ENCODE measurements at places on chromosomes 1 and 21. TPM values are rescaled to one million over a fixed set of nuclear protein-coding genes. Genes with fewer than 3 reads are reported as not detected.

DNA sequence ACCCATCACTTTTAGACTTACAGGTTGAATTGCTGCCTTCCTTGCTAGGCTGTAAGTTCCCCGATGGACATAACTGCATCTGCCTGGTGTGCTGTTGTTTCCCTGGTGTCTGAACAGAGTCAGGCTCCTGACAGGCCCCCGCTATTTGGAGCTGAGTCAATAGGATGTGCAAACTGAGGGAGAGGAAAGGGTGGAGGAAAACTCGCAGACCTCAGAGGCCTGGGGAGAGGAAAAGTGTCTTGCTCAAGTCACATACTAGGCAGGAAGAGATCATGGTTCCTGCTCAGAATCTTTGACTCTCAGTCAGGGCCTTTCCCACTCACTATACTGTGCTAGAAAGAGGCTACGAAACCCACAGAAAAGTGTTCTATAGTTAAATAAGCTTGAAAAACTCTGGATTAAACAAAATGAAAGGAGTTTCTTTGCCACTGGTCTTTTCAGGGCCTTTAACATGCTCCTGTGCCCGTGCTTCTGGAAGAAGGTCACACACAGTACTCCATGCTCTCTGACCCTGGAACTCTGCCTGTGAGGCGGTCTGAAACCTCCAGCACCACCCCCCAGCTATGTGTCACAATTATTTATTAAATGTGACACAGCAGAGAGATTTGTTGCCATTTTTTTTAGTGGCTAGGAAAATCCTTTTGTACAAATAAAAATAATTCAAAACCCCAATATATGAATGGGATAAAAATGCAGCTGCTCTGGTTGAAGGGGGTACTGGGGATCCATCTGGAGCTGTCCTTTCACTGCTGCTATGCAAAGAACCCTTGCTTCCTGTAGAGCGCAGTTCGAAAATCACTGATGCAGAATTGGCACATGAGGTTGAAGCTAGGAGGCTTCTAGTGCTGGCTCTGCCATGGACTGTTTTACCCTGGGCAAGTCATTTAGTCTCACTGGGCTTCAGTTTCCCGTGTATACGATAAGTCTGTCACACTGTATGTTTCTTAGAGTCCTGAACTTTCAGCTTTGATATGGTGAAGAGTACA lies 20.1 kb upstream of the CDCP2 start:
- DNase-seq, result no peak

- DNase-seq, result peak; percentile 24
These were observed 703.1 kb downstream of the ADGRL2 start for GRCh38 chr1:82503822-82504221.

GRCh38 chr1:10108134-10108663 lies 75.4 kb downstream of the UBE4B start:
- DNase-seq, result peak; percentile 51

DNA sequence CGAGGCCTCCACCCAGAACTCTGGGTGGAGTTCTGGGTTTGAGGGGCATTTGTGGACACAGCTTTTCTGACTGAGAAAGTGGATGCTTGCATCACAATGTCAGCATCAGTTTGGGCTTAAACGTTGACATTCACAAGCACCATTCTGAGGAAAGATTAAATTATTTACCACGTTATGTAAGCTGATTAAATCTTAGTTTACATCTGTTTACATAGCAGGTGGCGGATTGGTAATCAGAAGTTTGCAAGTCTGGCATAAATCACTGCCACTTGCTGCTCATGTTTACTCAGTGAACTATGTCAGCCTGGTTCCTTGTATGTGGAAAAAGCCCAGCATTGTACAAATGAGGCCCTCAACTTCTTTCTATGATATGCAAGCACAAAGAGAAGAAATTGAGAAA lies 310.1 kb downstream of the PAPPA2 start:
- DNase-seq, result no peak

PADI1 gene
- 0.72 TPM for total RNA-seq

DNA sequence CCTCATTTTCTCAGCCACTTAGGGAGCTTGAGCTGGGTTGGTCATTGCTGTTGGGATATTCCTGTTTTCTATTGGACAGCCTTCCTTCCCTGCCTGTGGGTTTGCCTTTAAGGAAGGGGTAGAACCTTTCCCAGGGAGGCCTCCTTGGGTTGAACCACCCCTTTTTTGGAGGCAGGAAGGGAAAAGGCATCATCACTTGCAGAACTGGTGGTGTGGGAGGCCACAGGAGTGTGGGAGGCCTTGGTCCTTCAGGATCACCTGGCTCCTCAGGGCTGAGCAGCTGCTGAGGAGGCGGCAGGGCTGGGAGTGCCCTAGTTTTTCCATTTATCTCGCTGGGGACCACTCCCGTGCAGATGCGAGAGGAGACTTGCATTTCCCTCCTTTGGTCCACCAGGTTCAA lies 667 bp upstream of the CYB561D1 start:
- no peak for DNase-seq

GRCh38 chr1:177977141-177977540 lies 7.3 kb upstream of the SEC16B start:
- no peak for DNase-seq

DNA sequence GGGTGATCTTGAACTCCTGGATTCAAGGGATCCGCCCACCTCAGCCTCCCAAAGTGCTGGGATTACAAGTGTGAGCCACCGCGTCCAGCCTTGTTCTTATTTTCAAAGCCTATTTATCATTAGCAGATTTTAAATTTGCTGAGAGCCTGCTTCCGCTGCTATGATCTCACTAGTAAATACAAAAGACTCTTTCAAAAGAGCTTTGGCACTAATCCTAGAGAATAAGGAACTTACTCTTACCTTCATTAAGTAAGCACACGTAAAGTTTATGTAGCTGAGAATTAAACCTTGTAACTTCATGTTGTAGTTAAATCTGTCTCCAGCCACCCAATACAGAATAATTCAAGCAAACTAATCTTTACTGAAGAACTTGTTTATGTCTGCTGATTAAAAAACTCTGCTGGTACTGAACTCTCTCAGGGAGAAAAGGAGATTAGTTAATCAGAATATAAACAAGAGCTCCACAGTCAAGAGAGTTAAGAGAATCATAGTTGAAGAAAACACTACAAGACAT lies 72.3 kb downstream of the RUSC1 start:
- no peak for DNase-seq

- DNase-seq, result no peak
These were observed 28.4 kb downstream of the ELF3 start for GRCh38 chr1:202038688-202039346.

GRCh38 chr1:221961532-221962292 lies 219.8 kb upstream of the DUSP10 start:
- DNase-seq, result no peak

- DNase-seq, result no peak
These were observed 132.0 kb downstream of the RERE start for GRCh38 chr1:8685463-8685862.

DNA sequence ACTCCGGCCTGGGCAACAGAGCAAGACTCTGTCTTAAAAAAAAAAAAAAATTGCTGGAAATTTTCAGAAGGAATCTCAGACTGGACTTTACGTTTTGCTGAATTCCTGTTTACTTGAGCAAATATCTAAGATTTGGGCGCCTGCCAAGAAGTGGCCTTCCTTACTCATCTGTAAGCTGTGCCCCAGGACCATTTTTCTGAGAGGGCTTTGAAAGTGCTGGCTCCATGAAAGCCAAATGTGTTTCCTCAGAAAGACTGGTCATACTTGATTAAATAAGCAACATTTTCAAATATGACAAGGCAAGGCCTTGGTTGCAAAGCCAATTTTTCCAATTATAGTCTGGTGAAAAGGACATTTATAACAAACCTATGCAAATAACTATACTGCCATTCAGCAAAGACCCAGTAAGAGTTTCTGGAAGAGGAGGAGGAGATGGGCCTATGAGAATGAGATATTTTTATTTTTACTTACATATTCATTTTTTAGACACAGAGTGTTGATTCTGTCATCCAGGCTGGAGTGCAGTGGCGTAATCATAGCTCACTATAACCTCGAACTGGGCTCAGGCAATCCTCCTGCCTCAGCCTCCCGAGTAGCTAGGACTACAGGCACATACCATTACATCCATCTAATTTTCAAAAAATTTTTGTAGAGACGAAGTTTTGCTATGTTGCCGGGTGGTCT lies 56.3 kb upstream of the HTR1D start:
- DNase-seq, result peak; percentile 48

ESPN gene
- total RNA-seq, result not detected

SPRR2F gene
- not detected for total RNA-seq

GRCh38 chr21:16741141-16741665 lies 771.6 kb upstream of the CXADR start:
- no peak for DNase-seq

GRCh38 chr1:40076895-40077312 lies 20.1 kb downstream of the PPT1 start:
- peak; percentile 15 for DNase-seq

GRCh38 chr1:185741551-185741950 lies 7.4 kb downstream of the HMCN1 start:
- peak; percentile 65 for DNase-seq

DNA sequence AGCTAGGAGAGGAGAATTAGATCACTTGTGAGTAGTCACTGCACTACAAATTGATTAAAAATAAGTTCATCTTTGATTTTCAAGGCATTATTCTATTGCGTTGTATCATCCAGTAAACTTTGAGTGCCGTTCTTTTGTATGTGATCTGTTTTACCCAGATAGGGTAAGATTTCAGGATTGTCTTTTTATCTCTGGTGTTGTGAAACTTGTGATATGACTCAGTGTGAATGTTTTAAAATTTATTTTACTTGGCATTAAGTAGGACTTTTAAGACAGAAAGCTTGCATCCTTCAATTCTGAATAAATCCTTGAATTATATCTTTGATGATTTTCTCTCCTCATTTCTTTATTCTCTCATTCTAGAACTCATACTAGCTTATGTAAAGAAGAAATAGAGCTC lies 93.3 kb upstream of the ADAMTS5 start:
- DNase-seq, result no peak

GSTM1 gene
- 166 TPM for total RNA-seq

GSTM5 gene
- total RNA-seq, result 0.13 TPM

Measured in A673 (cell line).